Stimulated activated CD4-positive, alpha-beta T cell treated with anti-CD3 and anti-CD28 coated beads, Interleukin-12 subunit alpha, Interleukin-12 subunit beta, amount 100 ng/mL, for 48 hours (primary cell): ENCODE measurements at places on chromosomes 11 and 22.

DNA sequence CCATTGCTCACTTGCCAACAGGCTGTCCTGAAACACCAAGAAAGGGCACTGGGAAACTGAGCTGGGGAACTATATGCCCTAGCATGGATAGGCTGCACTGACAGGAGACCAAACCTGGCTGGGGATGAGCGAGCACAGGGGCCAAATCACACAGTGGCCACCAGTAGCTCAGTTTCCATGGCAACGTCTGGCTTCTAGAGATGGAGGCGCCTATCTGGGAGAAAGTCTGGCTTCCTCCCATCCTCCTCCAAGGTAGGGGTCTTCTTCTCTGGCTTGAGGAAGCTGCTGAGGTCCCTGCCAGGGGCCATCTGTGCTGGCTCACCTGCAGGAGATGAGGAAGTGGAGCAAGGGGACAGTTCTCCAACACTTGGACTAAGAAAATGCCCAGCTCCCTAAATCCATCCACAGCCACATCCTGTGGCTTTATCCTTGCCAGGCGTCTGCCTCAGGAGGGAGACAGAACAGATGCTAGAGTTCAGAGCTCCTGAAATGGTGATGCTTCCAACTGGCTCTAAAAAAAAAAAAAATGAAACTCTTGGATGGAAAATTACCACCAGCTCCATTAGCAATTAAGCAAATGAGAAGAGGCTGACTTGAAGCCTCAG lies 48.3 kb downstream of the SYT13 start:
- DNase-seq, result no peak

DNA sequence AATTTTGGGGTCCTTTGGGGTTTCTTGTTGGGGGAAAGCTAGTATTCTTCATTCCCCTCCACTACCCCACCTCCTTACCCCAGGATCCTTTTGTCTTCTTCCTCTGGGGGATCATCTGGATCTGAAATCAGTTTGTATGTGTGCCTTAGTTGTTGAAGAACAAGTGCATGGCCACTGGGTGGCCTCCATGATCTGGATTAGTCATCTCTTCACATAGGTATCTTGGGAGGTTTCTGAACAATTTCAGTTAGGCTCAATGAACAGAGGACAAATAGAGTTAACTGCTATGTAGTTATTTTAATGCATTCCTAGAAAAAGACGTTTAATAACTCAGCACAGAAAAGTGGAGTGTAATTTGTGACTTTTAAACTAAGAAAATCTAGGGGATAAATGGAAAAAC lies 7.1 kb upstream of the VWA5A start:
- DNase-seq, result no peak

DNA sequence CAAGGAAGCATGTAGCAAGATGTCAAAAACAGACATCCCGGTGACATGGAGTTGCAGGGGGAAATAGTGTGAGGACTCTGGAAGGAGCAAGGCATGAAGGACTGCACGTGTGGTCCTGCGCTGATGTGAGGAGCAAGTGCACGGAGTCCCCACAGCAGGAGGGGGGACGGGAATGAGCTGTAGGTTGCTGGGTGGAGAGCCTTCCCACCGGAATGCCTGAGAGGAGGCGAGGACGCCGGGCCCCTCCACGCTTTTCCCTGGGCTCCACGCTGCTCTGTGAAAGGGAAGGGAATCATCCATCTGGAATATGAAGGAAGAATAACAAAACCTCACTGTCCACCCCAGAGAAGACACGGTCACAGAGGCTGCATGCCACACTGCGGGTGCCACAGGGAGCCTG lies 23.6 kb upstream of the EFCAB6 start:
- DNase-seq, result no peak

GRCh38 chr11:44110231-44110679 lies 14.8 kb downstream of the EXT2 start:
- no peak for DNase-seq

GRCh38 chr22:30296833-30297232 lies 7.5 kb upstream of the CASTOR1 start:
- no peak for DNase-seq

DNA sequence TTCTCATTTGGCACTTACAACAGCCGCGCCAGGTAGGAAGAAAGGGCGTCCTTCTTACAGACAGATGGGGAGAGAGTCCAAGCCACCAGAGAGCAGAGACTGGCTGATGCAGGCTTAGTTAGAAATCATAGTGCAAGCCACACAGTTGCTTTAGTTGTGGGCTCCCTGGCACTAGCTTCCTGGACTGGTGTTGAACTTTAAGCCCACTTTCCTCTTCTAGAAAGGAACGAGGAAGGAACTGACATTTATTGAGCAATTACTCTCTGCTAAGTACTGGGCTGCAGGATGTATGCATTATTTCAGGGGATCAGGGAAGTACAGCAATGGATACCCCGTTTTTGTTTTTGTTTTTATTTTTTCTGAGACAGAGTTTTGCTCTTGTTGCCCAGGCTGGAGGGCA lies 3.0 kb downstream of the BACE1 start:
- no peak for DNase-seq

GRCh38 chr22:29443452-29443851 lies 5.1 kb downstream of the RFPL1 start:
- DNase-seq, result no peak

GRCh38 chr22:40703736-40704135 lies 24.5 kb downstream of the MCHR1 start:
- DNase-seq, result no peak

GRCh38 chr11:66015936-66016792 lies 4.4 kb downstream of the CST6 start:
- DNase-seq, result no peak

DNA sequence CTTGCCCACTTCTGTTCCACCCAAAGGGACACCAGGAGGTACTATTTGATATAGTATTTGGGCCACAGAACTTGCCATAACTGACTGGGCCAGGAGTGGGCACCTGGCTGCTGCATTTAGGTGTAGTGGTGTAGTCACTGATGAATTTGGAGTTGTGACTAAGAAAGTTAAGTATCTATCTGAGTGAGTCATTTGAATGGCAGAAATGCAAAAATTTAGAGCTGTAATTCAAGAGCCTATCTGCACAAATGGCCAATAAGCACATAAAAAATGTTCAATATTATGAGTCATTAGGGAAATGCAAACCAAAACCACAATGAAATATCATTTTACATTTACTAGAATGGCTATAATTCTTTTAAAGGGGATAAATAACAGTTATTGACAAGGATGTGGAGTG lies 14.7 kb downstream of the GLYATL2 start:
- no peak for DNase-seq

DNA sequence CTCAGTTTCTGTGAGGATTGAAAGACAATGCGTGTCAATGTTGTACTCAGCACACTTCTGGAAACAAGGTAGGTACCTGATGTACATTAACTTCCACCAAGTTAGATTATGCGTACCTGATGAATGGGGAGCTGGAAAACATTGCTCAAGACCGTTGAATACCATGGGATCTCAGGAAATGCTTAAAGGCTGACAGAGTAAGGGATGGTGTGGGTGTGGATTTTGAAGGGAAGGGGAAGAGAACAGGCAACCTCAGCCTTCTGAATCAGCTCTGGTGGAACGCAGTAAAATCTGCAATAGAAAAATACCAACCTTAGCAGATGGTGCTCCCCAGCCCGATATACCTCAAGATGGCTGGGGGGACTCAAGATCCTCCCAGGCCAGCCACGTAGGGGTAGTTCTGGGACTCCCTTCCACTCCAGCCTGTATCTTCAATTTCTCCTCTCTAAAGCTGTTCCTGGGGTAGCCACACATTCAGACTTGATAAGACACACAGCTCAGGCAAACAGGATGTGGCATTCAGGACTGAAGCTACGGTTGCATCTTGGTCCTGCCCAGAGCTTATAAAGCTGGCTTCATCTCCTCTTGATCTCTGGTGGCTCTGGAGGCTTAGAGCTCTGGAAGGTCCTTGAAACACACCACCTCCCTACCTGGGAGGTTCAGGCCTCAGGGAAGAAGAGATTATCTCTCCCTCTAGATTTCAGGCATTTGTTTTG lies 111.8 kb downstream of the CTNND1 start:
- no peak for DNase-seq

- no peak for DNase-seq
Measured at GRCh38 chr22:22031183-22031945, 48.8 kb upstream of the TOP3B start.

GRCh38 chr11:121452609-121453150 lies at the start of gene SORL1-AS1:
Gene SORL1-AS1, minus strand, starts transcription at chr11:121452967.
- no peak for DNase-seq

DNA sequence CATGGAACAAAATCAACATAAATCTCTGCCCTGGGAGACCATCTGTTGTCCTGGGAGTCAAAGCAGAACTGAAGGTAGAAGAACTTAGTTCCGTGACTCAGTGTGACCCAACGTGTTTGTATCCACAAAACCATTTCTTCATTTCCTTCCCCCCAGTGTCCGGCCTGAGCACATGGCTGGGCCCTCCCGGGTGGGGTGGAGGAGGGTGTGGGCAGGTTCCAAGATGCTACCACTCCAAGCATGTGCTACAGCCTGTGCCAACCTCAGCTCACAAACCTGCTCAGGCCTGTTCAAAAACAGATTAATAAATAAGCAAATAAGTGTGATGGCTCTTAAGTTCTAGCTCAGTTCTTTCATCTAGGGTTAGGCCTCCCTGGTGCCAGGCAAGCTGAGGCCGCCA lies 55.3 kb downstream of the SHANK2 start:
- no peak for DNase-seq

DNA sequence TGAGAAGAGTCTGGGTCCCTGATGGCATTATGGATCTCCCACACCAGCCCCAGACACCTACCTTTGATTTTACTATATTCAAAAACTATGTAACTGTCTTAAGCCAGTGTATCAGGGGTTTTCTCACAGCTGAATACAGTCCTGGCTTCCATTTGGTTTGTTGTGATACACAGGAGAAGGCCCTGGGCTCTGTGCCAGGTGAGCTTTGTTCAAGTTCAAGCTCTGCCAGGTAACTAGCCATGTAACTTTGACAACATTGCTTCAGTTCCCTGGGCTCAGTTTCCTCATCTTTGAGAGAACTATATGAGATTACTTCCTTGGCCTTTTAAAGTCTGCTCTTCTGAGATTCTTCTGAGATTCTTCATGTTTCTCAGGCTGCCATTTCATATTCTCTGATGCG lies 327.5 kb upstream of the TENM4 start:
- DNase-seq, result no peak

- DNase-seq, result no peak
Measured at GRCh38 chr11:116651098-116651736, 121.6 kb downstream of the BUD13 start.

DNA sequence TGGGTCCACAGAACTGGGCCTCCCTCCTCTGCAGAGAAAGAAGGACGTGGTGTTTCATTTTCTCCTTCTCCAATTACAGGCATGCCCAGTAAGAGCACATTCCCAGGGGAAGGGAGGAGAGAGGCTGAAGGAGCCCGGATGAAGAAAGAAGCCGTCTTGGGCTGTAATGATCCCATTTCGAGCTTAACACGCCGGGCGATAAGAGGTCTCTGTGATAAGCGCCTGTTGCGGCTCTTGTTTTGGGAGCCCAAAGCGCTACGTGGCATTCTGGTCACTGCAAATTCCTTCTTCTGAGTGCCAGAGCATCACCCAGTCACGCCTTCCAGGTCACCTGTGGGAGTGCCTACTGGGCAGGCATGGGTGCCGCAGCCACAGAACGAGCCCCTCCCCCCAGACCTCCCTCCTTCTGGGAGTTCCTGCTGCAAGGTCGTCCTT lies 57.5 kb downstream of the ANO1 start:
- DNase-seq, result no peak

- no peak for DNase-seq
Measured at GRCh38 chr11:78808923-78809322, 234.3 kb upstream of the NARS2 start.

DNA sequence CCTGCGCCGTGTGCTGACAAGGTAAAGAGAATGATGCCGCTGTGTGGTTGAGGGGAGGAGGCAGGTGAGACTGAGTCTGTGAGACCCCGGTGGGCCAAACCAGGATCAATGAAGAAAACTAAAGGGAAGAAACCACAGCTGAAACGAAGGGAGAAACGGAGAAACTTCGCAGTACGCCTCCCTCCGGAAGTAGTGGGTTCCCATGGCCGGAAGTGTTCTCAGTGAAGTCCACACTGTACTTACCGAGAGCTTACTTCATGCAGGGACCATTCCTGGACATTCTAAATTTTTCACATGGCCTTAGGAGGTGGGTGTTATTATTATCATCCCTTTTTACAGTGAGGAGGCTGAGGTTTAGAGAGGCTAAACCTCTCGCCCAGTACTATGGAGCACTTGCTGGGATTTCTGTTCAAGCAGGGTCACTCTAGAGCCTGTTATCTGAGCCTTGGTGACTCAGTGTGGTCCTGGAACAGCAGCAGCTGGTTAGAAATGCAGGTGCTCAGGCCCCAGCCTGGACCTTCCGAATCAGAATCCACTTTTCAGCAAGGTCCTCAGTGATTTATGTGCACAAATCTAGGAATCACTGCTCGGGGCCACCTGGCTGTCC lies 17.9 kb downstream of the CD5 start:
- no peak for DNase-seq

GRCh38 chr22:22993184-22993583 lies 77.1 kb upstream of the GNAZ start:
- DNase-seq, result no peak

DNA sequence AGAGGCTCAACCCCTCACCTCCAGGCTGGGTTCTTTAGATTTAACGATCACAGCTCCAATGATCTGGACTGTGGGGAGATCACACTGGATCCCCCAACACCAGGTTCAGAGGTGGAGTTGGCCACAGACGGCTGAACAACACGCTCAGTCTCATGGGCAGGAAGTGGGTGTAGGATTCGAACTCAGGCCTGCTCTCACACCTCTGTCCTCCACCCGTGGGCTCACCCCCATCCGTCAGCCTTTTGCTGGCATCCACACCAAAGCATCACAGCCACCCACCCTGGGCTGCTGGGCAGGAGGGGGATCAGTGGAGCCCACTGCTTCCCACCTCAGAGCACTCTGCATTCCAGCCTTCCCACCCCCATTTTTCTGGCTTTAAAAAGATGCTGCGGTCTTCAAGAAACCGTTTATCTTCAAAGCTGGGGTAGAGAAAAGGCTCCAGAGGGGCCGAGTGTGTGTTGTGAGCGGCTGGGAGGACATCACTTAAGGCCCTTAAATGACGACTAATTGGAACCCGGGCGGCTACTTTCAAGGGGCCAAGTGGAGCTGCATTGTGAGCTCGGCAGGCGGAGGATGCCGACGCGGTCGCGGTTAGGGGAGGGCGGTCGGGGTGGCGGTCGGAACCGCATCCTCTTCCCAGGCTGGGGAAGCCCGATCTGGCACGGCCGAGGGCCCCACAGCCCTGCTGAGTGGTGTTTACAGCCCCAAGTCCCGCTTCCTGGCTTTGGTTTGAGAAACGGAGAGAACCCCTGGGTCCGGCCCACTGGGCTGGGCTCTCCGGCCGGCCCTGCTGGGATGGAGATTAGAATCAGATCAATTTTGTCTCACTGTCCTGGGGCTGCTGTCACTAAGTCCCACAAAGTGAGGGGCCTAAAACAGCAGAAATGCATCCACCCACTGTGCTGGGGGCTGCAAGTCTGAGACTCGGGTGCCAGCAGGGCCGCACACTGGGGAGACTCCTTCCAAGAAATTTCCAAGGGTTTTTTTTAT lies 15.9 kb upstream of the FGF3 start:
- DNase-seq, result no peak
